Uterus (tissue), 4 donors: ENCODE measurements at places on chromosomes 2 and 18. TPM values are rescaled to one million over a fixed set of nuclear protein-coding genes. Genes with fewer than 3 reads are reported as not detected.

RNF125 gene
- total RNA-seq: 16.2 TPM

OSBPL6 gene
- 3.3 TPM for total RNA-seq

PKDCC gene
- 244 TPM for total RNA-seq

C2orf72 gene
- not detected for total RNA-seq

METTL5 gene
- 763 TPM for total RNA-seq

HOXD3 gene
- 14.7 TPM for total RNA-seq

DLX1 gene
- total RNA-seq: not detected

GRB14 gene
- not detected for total RNA-seq

COLEC11 gene
- not detected for total RNA-seq

COL6A3 gene
- 253 TPM for total RNA-seq

TUBB8B gene
- 0.46 TPM for total RNA-seq

SLC19A3 gene
- 0.51 TPM for total RNA-seq

ITPRIPL1 gene
- total RNA-seq: not detected

ALPP gene
- total RNA-seq: not detected

KCNK3 gene
- total RNA-seq: 2.8 TPM

CD226 gene
- 5.5 TPM for total RNA-seq

PLEKHH2 gene
- total RNA-seq: 54.7 TPM

CYTIP gene
- 2.6 TPM for total RNA-seq

CD207 gene
- not detected for total RNA-seq

GTF2A1L gene
- 0.35 TPM for total RNA-seq

LGALSL gene
- 24.1 TPM for total RNA-seq

OR6B2 gene
- not detected for total RNA-seq

SRD5A2 gene
- not detected for total RNA-seq

AQP4 gene
- not detected for total RNA-seq

RGPD4 gene
- not detected for total RNA-seq

SALL3 gene
- not detected for total RNA-seq

ANKRD30BL gene
- total RNA-seq: not detected

HAAO gene
- 18.5 TPM for total RNA-seq

FAM124B gene
- total RNA-seq: 5.7 TPM

ZAP70 gene
- total RNA-seq: 11.2 TPM

RNF103 gene
- 55.5 TPM for total RNA-seq

CGREF1 gene
- total RNA-seq: 2.3 TPM

SLC5A7 gene
- not detected for total RNA-seq
